ENCODE measurements at places on chromosomes 13 and 19.

GRCh38 chr19:46384396-46384795 lies 29.0 kb downstream of the CCDC8 start:
- H3K27ac ChIP-seq: no peak overlapping the region
- H3K36me3 ChIP-seq: peaks cover 5% of the 10 kb centered on the region
- no peak overlapping the region for H3K4me3 ChIP-seq
- H3K4me1 ChIP-seq: no peaks in the 10 kb centered on the region

DNA sequence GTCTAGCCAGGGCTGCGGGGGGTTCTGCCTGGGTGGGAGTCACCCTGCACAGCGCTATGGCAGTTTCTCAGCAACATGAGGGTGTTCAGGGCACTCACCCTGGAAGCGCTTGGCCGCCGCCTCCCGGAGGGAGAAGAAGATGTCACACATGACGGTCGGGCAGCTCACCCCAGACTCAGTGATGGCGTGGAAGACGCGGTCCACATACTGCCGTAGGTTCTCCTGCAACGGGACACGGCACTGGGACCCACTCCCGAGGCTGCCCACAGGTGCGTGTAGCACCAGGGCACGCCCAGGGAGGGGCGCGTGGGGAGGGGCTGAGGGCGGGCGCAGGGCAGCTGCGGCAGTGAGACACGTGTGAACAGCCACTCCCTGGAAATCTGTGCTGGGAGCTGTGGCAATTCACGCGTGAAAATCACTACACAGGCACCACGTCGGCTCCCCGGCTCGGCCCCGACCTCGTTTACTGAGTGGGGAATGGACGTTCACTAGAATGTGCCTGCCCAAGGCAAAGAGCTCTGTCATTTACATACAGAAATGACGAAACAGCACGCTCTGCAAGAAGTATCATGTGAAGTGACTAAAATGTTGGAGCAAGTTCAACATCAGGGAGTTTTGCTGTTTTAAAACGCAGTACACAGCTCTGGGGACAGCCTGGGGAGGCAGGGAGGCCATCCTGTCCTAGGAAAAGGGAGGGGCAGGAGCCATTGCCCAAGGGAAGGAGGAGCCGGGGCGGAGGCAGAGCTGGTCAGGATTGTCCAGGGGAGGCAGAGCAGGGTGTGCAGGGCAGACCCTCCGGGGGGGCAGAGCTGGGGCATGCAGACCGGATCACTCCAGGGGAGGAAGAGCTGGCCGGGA lies 41.5 kb upstream of the C13orf46 start:
- DNase-seq: no peak
- peaks cover 3% of the 10 kb centered on the region for H3K36me3 ChIP-seq
- H3K4me1 ChIP-seq: no peaks in the 10 kb centered on the region
- H3K4me3 ChIP-seq: no peak overlapping the region

GRCh38 chr19:35710784-35711723 lies 6.7 kb downstream of the ZBTB32 start:
- DNase-seq: no peak
- H3K36me3 ChIP-seq: no peaks in the 10 kb centered on the region
- H3K27me3 ChIP-seq: no peaks in the 10 kb centered on the region

DNA sequence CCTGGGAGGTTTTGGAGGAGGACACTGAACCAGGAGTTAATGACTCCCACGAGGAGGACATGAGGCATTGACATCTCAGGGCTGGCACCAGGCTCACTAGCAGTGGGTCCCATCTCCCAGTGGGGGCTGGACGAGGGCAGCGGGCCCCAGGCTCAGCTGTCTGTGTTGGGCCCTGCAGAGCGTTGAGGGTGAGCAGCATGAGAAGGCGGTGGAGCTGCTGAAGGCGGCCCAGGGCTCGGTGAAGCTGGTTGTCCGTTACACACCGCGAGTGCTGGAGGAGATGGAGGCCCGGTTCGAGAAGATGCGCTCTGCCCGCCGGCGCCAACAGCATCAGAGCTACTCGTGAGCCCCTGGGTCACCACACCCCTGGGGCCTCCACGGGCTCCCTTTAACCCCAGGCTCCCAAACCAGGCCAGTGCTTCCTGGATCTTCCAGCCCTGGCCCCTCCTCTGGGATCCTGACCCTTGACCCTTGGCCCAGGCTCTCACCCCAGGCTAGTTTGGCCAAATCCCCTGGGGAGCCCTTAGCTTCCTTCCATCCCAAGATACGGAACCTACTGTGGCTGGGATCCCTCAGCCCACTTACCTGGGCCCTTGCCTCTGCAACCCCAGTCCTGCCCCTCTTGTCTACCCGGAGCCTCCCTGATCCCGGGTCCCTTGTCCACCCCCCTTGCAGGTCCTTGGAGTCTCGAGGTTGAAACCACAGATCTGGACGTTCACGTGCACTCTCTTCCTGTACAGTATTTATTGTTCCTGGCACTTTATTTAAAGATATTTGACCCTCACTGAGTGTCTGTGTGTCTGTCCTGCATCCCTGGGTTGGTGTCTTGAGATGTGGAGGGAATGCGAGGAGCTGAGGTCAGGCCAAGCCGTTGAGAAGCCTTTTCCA lies 1.0 kb downstream of the C19orf73 start:
- DNase-seq: no peak
- no peak overlapping the region for H3K4me3 ChIP-seq
- H3K27me3 ChIP-seq: no peaks in the 10 kb centered on the region

DNA sequence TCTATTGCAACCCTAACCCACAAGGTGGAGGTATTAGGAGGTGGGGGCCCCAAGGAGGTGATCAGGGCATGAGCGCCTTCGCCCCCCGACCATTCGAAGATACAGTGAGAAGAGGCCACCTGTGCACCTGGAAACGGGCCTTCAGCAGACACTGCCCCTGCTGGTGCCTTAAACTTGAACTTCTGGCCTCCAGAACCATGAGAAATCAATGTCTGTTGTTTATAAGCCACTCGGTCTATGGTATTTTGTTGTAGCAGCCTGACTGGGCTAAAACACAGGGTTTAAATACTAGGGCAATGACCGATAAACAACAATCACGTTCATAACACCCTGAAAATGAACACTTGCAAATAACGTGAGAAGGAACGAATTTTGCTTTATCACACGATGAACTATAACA lies 85.2 kb upstream of the USP29 start:
- H3K36me3 ChIP-seq: no peaks in the 10 kb centered on the region
- no peaks in the 10 kb centered on the region for H3K27me3 ChIP-seq
- H3K27ac ChIP-seq: no peak overlapping the region
- no peaks in the 10 kb centered on the region for H3K4me1 ChIP-seq
- no peak overlapping the region for H3K4me3 ChIP-seq
- no peak for DNase-seq

GRCh38 chr19:49340069-49340864 lies 5.1 kb downstream of the CD37 start:
- H3K36me3 ChIP-seq: no peaks in the 10 kb centered on the region
- peak; percentile 81 for DNase-seq
- no peak overlapping the region for H3K27ac ChIP-seq
- peak overlapping the region; percentile 22 for H3K4me3 ChIP-seq

DNA sequence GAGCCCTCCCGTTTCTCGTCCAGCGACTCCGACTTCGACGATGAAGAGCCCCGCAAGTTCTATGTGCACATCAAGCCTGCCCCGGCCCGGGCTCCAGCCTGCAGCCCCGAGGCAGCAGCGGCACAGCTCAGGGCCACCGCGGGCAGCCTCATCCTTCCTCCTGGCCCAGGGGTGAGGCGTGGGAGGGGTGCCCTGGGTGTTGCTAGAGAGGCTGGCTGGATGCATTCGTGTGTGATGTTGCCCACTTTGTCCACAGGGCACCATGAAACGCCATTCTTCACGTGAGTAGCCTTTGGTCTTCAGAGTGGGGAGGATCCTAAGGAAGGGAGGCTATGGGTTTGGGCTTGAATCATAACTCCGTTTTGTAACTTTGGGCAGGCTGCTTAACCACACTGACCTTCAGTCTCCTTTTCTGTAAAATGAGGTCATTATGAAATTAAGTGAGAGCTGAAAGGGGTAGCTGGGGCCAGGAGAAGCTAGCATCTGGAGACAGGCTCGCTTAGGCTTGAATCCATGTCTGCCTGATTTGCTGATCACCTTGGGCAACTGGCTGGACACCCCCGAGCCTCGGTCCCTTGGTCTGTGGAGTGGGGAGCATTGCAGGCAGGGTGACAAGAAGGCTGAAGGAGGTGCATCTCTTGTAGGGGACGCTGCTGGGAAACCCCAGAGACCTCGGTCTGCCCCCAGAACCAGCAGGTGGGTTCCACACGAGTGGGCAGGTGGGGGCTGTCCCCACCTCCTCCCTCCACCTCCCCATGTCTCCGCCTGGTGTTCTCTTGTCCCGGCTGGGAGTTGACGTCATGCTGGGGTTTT lies 18.7 kb upstream of the B3GNT3 start:
- DNase-seq: no peak
- H3K4me3 ChIP-seq: no peak overlapping the region
- H3K4me1 ChIP-seq: no peaks in the 10 kb centered on the region
- H3K36me3 ChIP-seq: no peaks in the 10 kb centered on the region
- no peaks in the 10 kb centered on the region for H3K27me3 ChIP-seq
- no peak overlapping the region for H3K27ac ChIP-seq

- H3K27me3 ChIP-seq: no peaks in the 10 kb centered on the region
- DNase-seq: no peak
- H3K4me1 ChIP-seq: no peaks in the 10 kb centered on the region
These were observed 238.8 kb upstream of the PCDH20 start for GRCh38 chr13:61654481-61654880.

DNA sequence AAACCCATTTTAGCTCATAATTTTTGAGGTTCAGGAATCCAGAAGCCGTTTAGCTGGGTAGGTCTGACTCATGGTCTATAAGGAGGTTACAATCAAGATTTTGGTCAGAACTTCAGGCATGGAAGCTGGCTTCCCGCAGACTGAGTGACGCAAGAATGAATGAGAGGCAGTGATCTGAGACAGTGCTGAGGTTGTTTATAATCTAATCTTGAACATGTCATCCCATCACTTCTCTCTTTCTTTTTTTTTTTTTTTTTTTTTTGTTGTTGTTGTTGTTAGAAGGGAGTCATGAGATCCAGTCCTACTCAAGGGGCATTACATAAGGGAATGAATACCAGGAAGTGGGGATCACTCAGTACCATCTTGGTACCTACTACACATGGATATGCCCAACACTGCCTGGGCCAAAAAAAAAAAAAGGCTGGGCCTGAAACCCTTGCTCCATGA lies 217.4 kb downstream of the DLEU7 start:
- H3K4me3 ChIP-seq: no peak overlapping the region
- DNase-seq: no peak
- H3K27me3 ChIP-seq: no peaks in the 10 kb centered on the region

DNA sequence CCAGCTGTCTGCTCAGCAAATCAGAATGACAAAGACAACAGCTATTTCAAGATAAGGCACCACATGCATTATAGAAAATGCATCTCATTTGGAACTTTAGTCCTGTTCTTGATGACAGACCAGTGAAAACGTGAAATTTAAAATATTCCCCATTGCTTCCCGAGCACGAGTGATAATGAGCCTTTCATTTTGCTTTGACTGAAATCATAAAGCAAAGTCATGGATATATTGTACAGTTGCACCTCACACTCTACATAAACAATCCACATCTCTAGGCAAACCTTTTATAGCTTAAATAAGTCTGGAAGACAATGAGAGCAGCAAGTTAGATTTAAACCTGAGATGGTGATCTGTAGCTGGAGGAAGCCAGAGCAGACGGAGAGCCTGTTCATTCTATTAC lies 79.1 kb downstream of the FAM216B start:
- no peaks in the 10 kb centered on the region for H3K4me1 ChIP-seq
- no peak for DNase-seq
- no peak overlapping the region for H3K27ac ChIP-seq

DNA sequence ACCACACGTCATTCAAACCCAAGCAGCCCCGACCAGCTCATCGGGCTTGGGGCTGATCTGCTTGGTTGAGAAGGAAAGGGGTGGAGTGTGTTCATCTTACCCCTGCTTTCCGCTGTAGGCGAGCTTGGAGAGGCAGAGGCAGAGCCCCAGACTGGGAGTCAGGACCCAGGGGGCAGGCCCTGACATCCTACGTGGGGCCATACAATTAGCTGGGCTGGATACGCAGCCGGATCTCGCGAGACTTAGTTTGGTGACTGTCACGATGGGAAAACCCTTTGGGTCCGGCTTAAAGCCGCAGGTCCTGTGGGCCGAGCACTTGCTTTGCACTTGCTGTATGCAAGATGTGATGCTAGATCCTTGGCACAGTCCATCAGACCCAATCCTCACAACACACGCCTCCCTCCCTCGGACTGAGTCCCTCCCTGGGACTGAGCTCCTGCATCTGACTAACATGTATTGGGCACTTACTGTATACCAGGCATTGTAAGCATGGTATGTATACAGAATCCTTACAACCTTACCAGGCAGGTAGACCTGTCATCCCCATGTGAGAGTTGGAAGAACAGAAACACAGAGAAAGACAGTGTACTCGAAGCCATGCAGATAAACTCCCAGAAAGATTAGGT lies 3.7 kb downstream of the CEACAM16 start:
- H3K27me3 ChIP-seq: no peaks in the 10 kb centered on the region
- H3K4me1 ChIP-seq: no peaks in the 10 kb centered on the region
- no peak for DNase-seq

GRCh38 chr13:30799356-30799824 lies 64.0 kb downstream of the ALOX5AP start:
- H3K27me3 ChIP-seq: no peaks in the 10 kb centered on the region
- DNase-seq: no peak
- H3K36me3 ChIP-seq: no peaks in the 10 kb centered on the region
- no peak overlapping the region for H3K27ac ChIP-seq
- H3K4me3 ChIP-seq: no peak overlapping the region

DNA sequence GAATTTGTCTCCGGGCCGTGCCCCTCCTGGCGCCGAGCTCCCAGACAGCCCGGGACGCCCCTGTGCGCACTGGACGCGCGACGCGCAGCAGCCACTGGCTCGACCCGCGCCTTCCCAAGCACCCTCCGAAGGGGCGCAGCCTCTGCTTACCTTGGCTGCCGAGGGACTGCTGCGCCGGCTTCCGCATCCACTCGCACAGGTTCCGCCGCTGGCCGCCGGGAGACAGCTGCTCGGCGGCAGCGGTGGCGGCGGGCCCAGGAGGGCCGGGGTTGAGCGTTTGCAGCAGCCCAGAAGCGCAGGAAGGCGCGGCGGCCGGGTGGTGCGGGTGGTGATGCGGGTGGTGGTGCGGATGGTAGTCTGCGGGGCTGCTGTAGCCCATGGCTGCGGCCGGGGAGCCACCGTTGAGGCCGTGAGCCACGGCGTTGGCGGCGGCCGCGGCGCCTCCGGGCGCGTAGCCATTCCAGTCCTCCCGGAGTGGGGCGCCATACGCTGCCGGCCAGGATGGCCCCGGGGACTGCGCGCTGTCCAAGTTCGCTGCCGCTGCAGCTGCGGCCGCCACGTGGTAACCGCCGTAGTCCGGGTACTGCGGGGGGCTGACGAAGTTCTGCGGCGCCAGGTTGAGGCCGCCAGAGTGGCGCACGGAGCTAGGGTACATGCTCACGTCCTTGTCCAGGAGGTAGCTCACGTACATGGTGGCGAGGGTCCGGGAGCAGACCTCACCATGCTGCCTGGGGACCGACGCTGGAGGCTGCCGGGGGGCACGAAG lies 616 bp downstream of the CDX2 start:
- H3K27me3 ChIP-seq: no peaks in the 10 kb centered on the region
- H3K36me3 ChIP-seq: no peaks in the 10 kb centered on the region
- H3K27ac ChIP-seq: no peak overlapping the region
- DNase-seq: no peak
- no peaks in the 10 kb centered on the region for H3K4me1 ChIP-seq

GRCh38 chr13:74158028-74158427 lies 23.8 kb upstream of the KLF12 start:
- no peak overlapping the region for H3K27ac ChIP-seq
- no peak for DNase-seq
- no peaks in the 10 kb centered on the region for H3K27me3 ChIP-seq
- no peak overlapping the region for H3K4me3 ChIP-seq
- no peaks in the 10 kb centered on the region for H3K36me3 ChIP-seq

GRCh38 chr13:85565652-85566051 lies 233.6 kb downstream of the SLITRK6 start:
- H3K4me3 ChIP-seq: no peak overlapping the region
- no peaks in the 10 kb centered on the region for H3K4me1 ChIP-seq
- no peaks in the 10 kb centered on the region for H3K27me3 ChIP-seq
- no peaks in the 10 kb centered on the region for H3K36me3 ChIP-seq
